HepG2 (cell line): ENCODE measurements at places on chromosomes 6 and 20.

GRCh38 chr6:169622618-169623017, 79.2 kb downstream of the WDR27 start:
- H3K27me3 ChIP-seq, result no peaks in the 10 kb centered on the region
- no peak overlapping the region for H3K4me3 ChIP-seq
- H3K27ac ChIP-seq, result no peak overlapping the region
- no peak for DNase-seq
- H3K4me1 ChIP-seq, result peaks cover 20% of the 10 kb centered on the region

DNA sequence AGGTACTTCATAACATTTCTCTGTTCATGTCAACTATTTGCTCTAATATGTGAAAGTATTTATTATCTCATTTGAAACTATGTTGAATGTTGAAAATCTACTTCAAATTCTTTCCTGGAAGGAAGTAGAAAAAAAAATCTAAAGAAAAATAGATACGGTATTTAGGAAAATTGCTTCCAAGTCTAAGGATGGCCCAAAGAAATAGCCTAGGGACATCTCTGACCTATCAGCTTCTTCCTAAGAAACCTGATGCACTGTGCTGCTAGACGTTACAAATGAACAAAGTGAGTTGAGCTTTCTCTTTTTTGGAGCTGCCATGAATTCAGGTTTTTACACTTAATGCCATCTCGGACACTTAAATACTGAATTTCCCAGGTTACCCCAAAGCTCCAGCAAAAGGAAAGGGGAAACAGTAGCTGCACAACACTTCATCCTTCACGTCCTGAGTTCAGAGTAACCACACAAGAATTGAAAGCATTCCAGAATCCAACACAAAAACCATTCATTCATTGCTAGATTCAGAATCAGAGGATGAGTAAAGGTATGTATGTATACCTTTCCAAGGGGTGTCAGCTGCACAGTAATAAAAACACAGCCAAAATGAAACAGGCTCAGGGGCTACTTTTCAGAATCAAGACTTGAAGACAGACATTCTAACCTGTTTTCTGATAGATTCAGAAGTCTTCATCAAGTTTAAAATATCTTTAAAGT, 7.9 kb downstream of the RMND1 start:
- peaks cover 7% of the 10 kb centered on the region for H3K36me3 ChIP-seq
- no peaks in the 10 kb centered on the region for H3K27me3 ChIP-seq
- no peak overlapping the region for H3K27ac ChIP-seq
- H3K4me1 ChIP-seq, result peaks cover 96% of the 10 kb centered on the region

DNA sequence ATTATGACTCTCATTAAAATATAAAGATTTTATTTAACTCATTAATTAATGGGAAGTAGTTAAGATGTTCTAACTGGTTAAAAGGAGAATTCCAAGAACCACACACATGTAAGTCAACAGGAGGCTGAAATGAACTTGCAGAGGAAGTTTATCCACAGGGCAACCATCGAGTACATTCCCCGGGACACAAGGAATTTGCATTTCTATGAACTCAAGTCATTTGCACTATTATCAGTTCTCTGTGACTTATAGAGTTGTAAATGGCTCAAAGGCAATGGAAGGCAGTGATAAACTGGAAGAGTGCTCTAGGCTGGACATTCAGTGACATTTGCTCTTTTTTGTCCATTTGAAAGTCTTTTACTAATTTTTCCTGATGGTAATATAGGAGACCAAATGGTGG, 97.4 kb downstream of the SNX5 start:
- DNase-seq, result no peak
- no peaks in the 10 kb centered on the region for H3K36me3 ChIP-seq
- no peak overlapping the region for H3K4me3 ChIP-seq
- H3K4me1 ChIP-seq, result peaks cover 77% of the 10 kb centered on the region
- H3K27me3 ChIP-seq, result no peaks in the 10 kb centered on the region

- H3K4me1 ChIP-seq, result no peaks in the 10 kb centered on the region
- H3K27me3 ChIP-seq, result no peaks in the 10 kb centered on the region
- H3K4me3 ChIP-seq, result no peak overlapping the region
- H3K27ac ChIP-seq, result no peak overlapping the region
- H3K36me3 ChIP-seq, result no peaks in the 10 kb centered on the region
Measured at GRCh38 chr6:154012852-154013251, 26.2 kb upstream of the OPRM1 start.

DNA sequence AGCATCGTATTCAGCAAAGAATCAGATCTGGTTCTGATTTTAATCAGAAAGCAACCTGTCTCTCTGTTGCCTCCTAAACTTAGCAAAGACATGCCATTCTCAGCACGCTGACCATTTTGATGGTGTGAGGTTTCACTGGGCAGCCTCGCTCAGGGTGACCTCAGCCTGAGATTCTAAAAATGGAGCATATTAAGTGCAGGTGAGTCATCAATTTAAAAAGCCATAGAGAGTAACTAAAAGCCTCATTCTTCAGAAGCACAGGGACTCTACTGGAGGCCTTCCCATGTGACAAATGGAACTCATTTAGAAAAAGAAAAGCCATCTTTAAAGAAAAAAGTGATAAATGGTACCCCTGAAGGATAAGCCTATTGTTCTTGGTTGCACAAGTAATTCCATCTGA, 91.3 kb downstream of the FILIP1 start:
- no peak for DNase-seq
- no peaks in the 10 kb centered on the region for H3K36me3 ChIP-seq
- no peaks in the 10 kb centered on the region for H3K27me3 ChIP-seq
- no peak overlapping the region for H3K27ac ChIP-seq
- no peaks in the 10 kb centered on the region; the same call in 1 of the 2 replicates for H3K4me1 ChIP-seq

DNA sequence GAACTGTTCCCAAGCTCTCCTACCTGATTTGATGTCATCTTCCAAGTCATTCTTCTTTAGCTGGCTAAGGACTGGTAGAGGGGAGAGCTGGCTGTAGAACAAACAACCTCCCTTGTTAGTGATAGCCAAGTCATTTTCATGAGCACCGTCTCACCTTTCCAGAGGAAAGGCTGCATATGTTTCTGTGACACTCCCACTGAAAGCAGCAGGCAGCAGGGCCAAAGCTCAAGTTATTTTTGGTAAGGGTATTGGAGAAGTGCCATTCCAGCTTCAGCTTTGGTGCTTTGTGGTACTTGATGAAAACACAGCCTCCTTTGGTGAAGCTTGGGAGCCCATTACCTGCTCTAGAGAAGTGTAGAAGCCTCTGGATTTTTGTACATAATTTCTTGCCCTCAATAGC, 5.4 kb upstream of the DOK5 start:
- no peak overlapping the region for H3K4me3 ChIP-seq
- no peak overlapping the region for H3K27ac ChIP-seq
- no peak for DNase-seq
- H3K36me3 ChIP-seq, result no peaks in the 10 kb centered on the region
- H3K4me1 ChIP-seq, result no peaks in the 10 kb centered on the region
- H3K27me3 ChIP-seq, result peaks cover 14% of the 10 kb centered on the region; the same call in 2 of the 3 replicates

DNA sequence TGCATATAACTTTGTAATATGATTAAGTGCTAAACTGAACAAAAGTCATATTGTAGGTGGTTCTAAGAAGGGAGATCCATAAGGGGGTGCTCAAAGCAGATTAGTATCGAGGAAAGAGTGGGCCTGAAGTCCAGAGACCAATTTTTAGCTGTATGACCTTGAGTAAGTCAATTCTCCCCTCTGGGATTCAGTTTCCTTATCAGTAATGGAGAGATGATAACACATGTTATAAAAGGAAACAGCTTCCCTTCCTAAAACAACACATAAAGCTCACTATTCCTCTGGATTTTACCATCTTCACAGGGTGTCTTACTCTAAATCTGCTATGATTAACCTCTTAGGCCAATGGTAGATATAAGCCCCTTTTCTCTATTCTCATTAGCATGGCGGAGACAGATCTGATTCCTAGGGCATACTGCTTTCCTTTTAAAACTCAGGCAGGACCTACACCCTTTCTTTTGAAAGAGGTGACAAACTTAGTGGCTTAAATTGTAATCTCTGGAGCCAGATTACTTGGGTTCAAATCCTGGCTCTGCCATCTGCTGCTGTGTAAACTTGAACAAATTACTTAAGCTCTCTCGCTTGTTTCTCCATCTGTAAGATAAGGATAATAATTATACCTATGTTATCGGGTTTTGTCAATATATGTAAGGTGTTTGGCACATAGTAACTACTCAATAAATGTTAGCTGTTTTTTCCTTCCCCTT, 39.5 kb downstream of the ACSS2 start:
- H3K27me3 ChIP-seq, result no peaks in the 10 kb centered on the region
- H3K4me1 ChIP-seq, result peaks cover 21% of the 10 kb centered on the region
- DNase-seq, result no peak
- H3K27ac ChIP-seq, result no peak overlapping the region
- no peak overlapping the region for H3K4me3 ChIP-seq
- peaks cover 28% of the 10 kb centered on the region for H3K36me3 ChIP-seq

GRCh38 chr6:7684843-7685242, 41.1 kb upstream of the BMP6 start:
- H3K36me3 ChIP-seq, result no peaks in the 10 kb centered on the region
- no peak overlapping the region for H3K4me3 ChIP-seq
- peaks cover 1% of the 10 kb centered on the region; the same call in 1 of the 2 replicates for H3K27me3 ChIP-seq
- H3K4me1 ChIP-seq, result no peaks in the 10 kb centered on the region

DNA sequence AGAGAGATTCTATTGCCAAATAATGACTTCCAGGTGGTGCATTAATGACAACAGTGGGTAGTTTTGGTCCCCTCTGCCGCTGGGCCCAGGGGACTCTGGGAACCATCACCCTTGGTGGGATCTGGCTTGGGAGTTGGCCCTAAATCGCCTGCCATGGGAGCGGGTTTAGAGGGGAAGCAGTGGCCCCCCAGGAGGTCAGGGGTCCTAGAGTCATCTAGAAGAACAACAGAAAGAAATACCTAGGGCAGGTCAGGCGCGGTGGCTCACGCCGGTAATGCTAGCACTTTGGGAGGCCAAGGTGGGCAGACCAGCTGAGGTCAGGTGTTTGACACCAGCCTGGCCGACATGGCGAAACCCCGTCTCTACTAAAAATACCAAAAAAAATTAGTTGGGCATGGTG, 17.8 kb upstream of the ARFGEF2 start:
- no peak for DNase-seq
- H3K36me3 ChIP-seq, result no peaks in the 10 kb centered on the region
- no peak overlapping the region for H3K27ac ChIP-seq
- H3K4me3 ChIP-seq, result no peak overlapping the region

DNA sequence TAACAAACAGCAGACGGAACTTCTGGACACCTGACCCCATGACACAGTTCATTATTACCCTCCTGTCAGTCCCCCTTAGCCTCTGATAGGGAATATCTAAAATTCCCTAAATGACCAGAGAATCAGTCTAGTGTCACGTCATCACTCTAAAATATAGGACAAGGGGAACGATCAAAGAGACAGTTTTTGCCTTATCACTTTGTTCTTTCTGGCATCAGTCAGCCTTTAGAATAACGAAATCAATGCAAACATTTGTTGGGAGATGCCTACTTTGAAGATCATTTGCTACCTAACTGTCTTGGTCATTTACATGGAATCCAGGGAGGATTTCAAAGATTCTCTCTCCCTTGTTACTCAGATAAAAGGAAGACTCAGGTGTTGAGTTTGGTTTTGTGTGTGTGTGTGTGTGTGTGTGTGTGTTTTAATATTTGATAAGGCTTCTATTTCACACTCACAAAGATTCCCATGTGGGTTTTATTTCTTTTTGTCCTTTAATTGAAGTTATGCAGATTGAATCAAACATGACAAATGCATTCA, 28.3 kb downstream of the LINC00237 start:
- DNase-seq, result peak; percentile 99
- no peaks in the 10 kb centered on the region for H3K36me3 ChIP-seq
- H3K4me3 ChIP-seq, result no peak overlapping the region
- H3K4me1 ChIP-seq, result peaks cover 50% of the 10 kb centered on the region

- H3K27me3 ChIP-seq, result no peaks in the 10 kb centered on the region
- peak; percentile 69 for DNase-seq
- H3K4me1 ChIP-seq, result peaks cover 11% of the 10 kb centered on the region; the same call in 1 of the 2 replicates
- no peak overlapping the region for H3K27ac ChIP-seq
- no peaks in the 10 kb centered on the region for H3K36me3 ChIP-seq
Measured at GRCh38 chr6:28643017-28643740, 117.5 kb downstream of the GPX5 start.

DNA sequence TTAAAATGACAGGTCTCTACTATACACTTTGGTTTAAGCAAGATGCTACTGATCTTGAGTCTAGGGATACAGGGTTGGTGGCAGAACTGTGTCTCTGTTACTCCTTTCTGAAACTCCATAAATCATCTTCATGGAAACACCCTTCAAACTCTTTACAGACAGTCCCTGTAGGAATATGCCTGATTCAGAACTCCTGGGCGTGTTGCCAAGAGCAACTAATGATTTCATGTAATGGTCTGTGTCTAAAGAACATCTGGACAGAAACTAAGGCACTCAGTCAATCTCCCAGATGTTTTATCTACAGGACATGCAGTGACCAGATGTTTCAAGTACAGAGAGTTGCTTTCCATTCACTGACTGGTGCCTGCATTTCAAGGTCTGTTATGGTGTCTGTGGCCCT, 464.4 kb upstream of the CHD6 start:
- no peak overlapping the region for H3K27ac ChIP-seq
- no peak for DNase-seq
- no peaks in the 10 kb centered on the region for H3K27me3 ChIP-seq
- H3K4me3 ChIP-seq, result no peak overlapping the region

- H3K27me3 ChIP-seq, result no peaks in the 10 kb centered on the region
- DNase-seq, result no peak
- no peaks in the 10 kb centered on the region for H3K36me3 ChIP-seq
- H3K27ac ChIP-seq, result no peak overlapping the region
- H3K4me3 ChIP-seq, result no peak overlapping the region
Measured at GRCh38 chr6:73207221-73207837, 18.0 kb downstream of the KHDC1L start.

- H3K27me3 ChIP-seq, result no peaks in the 10 kb centered on the region
- no peaks in the 10 kb centered on the region for H3K36me3 ChIP-seq
- H3K4me3 ChIP-seq, result no peak overlapping the region
- H3K27ac ChIP-seq, result no peak overlapping the region
- DNase-seq, result no peak
Measured at GRCh38 chr6:133185731-133186130, 55.4 kb upstream of the EYA4 start.

GRCh38 chr6:5012519-5012918, 8.7 kb upstream of the RPP40 start:
- no peak for DNase-seq
- H3K4me3 ChIP-seq, result no peak overlapping the region
- H3K4me1 ChIP-seq, result peaks cover 39% of the 10 kb centered on the region
- H3K36me3 ChIP-seq, result no peaks in the 10 kb centered on the region
- H3K27ac ChIP-seq, result no peak overlapping the region
- no peaks in the 10 kb centered on the region for H3K27me3 ChIP-seq

DNA sequence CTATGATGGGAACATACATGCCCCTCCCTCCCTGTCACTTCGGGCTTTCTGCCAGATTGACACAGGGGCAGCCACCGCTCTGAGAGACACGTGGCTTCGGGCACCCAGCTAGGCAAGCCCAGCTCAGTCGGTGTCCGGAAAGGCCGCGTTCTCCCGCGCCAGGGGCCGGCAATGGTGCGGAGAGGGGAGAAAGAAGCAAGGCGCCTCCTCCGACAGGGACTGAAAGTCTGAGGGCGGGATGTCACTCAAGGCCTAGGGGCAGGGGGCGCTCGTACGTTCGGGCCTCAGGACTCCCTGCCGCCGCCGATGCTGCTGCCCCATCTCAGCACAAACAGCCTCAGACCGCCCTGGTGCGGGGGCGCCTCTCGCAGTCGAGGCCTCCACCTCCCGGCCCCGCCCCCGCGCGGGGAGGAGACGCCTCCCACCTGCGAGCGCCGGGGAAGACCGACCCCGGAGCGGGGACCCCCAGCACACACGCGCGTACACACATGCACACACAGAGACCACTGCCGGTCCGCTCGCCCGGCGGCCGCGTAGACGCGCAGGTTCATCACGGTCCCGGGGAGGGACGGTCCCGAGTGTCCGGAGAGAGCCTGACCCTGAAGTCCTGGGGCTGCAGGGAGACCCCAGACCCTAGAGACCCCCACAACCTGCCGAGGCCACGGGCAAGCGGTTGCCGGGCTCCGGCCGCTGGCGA, 1.9 kb downstream of the GRM4 start:
- no peak overlapping the region for H3K27ac ChIP-seq
- peaks cover 97% of the 10 kb centered on the region for H3K27me3 ChIP-seq
- H3K4me3 ChIP-seq, result no peak overlapping the region
- H3K4me1 ChIP-seq, result peaks cover 7% of the 10 kb centered on the region; the same call in 1 of the 2 replicates
- peak; percentile 24 for DNase-seq
